Activated naive CD8-positive, alpha-beta T cell treated with anti-CD3 and anti-CD28 coated beads for 36 hours (primary cell): ENCODE measurements at places on chromosomes 2 and 18. TPM values are rescaled to one million over a fixed set of nuclear protein-coding genes. Genes with fewer than 3 reads are reported as not detected.

DNA sequence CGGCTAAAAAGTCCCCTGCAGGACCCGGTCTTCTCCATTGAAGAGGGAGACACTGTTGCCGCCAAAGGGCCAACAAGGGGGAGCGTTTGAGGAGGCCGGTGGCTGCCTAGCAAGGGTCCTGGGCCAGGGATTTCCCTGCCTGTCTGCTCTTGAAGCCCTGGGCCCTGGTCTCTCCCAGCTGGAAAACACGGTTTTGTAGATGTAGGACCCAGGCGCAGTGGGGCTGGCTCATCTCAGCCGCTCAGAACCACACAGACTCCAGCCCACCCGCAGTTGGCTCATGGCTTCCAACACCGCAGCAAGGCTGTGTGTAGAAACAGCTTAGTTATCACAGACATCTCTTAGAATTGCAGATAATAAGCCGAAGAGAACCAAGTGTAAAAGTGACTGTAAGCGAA, 57.1 kb upstream of the TWIST2 start:
- DNase-seq = no peak

ATL2 gene
- total RNA-seq = 60.4 TPM

IL37 gene
- not detected for total RNA-seq

- no peak for DNase-seq
Observed at GRCh38 chr2:44130441-44130840, 38.2 kb upstream of the PPM1B start.

DNA sequence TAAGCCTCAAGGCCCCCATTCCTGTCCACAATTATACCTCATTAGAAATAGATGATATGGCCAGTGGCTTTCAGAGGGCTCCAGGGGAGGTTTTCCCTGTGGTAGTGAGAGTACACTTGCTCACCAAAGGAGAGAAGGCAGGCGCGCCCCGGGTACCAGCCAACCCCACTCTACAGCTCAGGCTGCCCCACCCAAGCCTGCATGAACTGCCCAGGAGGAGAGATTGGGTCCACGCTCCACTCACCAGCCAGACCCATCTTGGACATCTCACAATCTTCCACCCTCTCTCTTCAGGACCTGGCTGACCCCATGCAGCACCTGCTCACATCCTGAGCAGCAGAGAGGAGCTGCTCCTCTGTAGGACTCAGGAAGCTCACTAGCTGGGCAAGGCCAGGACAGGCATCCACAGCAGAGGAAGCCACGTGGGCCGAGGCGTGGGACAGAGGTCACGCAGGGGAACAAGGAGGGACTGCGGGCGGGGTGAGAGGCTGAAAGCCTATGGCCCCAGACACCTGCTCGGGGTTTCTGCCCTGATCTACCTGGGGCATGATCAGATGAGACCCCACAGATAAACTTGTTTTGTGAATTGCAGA, 53.9 kb upstream of the GLI2 start:
- DNase-seq = no peak

CHRNA1 gene
- total RNA-seq = not detected

GPAT2 gene
- 36.3 TPM for total RNA-seq

RGPD4 gene
- 0.87 TPM for total RNA-seq
